Effector CD4-positive, alpha-beta T cell (primary cell): ENCODE measurements at places on chromosomes 16 and 17.

- DNase-seq, result no peak
These were observed 119.2 kb upstream of the NETO2 start for GRCh38 chr16:47262938-47263337.

GRCh38 chr16:29676989-29677785 lies 1.8 kb upstream of the QPRT start:
- no peak for DNase-seq

DNA sequence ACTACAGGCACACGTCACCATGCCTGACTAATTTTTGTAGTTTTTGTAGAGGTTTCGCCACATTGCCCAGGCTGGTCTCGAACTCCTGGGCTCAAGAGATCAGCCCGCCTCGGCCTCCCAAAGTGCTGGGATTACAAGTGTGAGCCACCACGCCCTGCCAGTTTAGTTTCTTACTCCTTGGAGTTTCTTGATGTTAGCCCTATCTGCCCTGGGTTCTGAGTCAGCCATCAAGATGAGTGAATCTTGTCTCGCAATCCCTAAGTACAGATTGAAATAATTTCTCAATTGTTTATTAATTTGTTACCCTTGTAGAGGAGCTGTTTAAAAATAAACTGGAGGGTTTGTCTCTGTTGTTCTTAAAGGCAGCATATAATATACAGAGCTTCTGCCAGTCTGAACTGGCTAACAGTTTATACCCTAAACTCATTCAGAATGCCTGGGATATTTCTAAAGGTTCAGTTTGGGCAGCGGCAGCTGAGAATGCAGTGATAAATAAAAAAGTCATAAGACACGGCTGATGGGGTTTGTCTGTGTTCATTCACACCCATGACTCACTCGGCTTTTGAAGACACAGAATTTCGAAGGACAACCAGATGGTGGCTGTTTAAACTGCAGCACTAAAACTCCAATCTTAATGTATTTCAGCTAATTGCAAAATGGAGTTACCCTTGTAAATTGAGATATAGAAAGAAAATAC lies 39.6 kb downstream of the GPRC5B start:
- no peak for DNase-seq

DNA sequence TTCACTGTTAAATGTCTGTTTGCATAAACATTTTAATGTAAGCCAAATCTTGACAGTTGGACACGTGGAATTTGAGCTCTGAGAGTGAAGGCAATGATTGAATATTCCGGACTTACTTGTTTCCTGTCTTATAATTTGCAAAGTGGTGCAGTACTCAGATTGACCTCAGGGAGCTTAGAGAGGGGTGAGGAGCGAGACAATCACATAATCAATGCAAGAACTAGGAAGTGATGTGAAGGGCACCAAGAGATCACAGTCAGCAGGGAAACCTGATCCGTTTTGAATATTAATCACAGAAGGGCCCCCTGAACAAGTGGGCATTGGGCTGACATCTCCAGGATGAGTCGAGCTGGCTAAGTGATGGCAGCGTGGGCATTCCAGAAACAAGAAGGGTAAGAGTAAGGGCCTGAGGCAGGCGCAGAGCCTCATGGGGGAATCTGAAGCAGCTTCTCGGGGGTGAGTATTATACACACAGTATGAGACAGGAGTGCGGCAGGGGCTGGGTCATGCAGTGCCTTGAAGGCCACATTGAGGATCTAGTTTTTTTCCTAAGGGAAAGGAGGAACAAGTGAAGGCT lies 26.1 kb downstream of the TEX2 start:
- no peak for DNase-seq

GRCh38 chr17:57975044-57975443 lies 13.0 kb downstream of the VEZF1 start:
- DNase-seq, result no peak

GRCh38 chr17:57946798-57947358 lies 8.3 kb downstream of the CUEDC1 start:
- DNase-seq, result no peak

DNA sequence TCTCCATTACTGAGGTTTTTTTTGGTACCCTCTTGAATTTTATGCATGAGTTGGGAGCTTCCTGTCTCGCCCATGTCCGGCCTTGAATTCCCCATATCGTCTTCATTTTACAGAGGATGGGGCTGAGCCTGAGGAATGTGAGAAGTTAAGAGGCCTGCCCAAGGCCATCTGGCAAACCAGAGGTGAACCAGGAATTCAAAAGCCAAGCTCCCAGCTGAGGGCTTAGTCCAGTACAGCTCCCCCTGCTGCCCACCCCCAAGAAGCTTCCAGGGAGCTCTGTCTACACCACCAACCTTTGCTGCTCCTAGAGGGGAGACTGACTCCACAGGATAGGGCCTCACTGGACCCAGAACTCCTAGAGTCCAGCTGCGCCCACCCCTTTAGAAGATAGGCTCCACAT lies 20.7 kb upstream of the C16orf78 start:
- DNase-seq, result no peak

- no peak for DNase-seq
These were observed 120.3 kb downstream of the MRM1 start for GRCh38 chr17:36721560-36722120.

GRCh38 chr17:17713839-17714238 lies 32.6 kb downstream of the RAI1 start:
- no peak for DNase-seq

GRCh38 chr17:3622977-3623594 lies 13.0 kb downstream of the SHPK start:
- DNase-seq, result no peak

- no peak for DNase-seq
These were observed 10.4 kb downstream of the GPRC5C start for GRCh38 chr17:74442291-74442669.

DNA sequence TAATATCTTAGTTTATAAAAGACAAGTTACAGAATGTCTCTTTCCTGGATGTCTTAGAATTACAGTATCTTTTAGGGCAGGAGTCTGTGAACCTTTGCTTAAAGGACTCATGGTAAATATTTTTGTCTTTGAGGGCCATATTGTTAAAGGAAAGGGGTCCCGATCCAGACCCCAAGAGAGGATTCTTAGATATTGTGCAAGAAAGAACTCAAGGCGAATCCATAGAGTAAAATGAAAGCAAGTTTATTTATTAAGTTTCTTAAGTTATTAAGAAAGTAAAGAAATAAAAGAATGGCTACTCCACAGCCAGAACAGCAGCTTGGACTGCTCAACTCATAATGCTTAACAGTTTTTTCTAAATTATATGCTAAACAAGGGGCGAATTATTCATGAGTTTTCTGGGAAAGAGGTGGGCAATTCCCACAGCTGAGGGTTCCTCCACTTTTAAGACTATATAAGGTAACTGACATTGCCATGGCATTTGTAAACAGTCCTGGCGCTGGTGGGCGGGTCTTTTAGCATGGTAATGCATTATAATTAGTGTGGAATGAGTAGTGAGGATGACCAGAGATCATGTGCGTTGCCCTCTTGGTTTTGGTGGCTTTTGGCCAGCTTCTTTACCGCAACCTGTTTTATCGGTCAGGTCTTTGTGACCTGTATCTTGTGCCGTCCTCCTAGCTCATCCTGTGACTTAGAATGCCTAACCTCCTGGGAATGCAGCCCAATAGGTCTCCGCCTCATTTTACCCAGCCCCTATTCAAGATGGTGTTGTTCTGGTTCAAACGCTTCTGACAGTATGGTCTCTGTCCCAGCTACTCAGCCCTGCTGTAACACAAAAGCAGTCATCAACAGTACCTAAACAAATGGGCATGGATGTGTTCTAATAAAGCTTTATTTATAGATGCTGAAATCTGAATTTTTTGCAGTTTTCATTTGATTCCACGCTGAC lies 53.2 kb downstream of the BMERB1 start:
- no peak for DNase-seq
